ENCODE measurements at places on chromosomes 7 and 10.

DNA sequence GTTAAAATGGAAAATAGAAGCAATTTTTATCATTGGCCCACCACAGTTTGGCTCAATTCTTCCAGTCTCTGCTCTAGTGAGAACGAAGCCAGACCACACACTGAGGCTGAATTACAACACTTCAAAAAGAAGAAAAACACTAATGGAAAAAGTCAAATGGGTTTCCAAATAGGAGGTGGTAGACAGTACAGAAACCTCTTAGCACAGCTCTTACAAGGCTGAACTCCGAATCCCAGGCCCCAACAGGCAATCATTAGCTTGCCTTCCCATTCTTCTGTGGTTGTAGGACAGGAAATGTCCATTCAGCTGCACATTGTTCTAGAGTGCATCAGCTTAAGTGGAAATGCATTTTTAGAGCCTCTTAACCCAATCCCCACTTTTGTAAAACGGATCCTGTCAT lies 115.1 kb upstream of the MEOX2 start:
- DNase-seq: no peak

- no peak for DNase-seq
These were observed 85.6 kb downstream of the CHST15 start for GRCh38 chr10:124007773-124008145.

- no peak for DNase-seq
These were observed 1.5 kb downstream of the DOCK4 start for GRCh38 chr7:112204499-112205342.

DNA sequence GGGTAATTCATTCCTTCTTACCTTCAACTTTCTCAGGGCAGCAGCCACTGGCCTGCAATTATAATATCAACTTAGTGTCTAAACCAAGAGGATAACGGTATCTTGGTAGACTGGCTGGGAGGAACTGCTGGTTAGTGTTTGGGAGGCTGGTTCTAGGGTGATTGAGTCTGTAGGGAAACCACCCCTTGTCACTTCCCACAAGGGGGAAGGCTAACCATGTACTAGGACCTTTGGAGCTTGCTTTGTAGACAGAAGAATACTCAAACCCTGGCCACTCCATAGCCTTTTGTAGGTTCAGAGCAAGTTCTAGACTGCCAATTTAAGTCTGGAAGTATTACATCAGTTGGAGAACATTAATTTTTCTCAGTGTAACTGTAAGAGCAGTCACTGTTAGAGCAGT lies 51.3 kb downstream of the NHLRC2 start:
- no peak for DNase-seq

DNA sequence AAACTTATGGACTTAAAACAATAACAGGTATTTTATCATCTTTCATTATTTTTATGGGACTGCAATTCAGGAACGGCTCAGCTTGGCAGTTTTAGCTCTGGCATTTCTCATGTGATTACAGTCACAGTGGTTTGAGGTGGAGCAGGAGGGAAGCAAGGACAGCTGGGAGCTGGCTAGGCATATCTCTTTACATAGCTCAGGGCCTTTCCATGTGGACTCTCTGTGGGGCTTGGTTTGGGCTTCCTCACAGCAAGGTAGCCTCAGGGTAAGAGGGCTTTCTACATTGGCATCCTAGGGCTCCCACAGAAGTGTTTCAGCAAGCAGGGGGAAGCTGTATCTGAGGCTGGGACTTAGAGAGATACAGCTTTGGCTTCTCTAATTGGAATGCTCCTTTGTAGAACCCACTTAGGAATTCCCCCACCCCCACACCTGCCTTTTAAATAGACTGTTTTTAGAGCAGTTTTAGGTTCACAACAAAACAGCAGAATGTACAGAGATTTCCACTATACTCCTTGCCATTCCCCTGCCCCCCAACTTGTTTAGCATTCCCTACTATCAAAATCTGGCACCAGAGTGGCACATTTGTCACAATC lies 26.6 kb upstream of the SDHAF3 start:
- no peak for DNase-seq

DNA sequence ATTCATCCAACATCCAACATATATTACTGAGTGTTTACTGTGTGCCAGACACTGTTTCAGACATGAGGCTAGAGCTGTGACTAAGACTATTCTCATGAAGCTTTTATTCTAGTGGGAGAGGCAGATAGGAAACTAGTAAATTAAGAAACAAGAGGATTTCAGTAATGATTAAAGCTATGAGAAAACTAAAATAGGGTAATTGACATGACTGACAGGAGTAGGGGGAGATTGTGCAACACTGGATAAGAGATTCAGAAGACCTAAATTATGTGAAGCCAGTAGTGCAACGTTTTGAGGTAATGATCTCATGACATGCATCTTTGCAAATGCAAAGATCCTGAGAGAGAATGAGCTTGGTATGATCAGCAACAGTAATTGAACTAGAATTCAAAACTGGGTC lies 48.6 kb upstream of the MKLN1 start:
- DNase-seq: no peak

- no peak for DNase-seq
These were observed 279.8 kb upstream of the ZNF32 start for GRCh38 chr10:43928425-43928968.

All from retina (tissue), 1 donor.